Bladder microvascular endothelial cell (primary cell): ENCODE measurements at places on chromosomes 13 and 19. TPM values are rescaled to one million over a fixed set of nuclear protein-coding genes. Genes with fewer than 3 reads are reported as not detected.

Gene CD209
- total RNA-seq, result not detected in 2 replicates

Gene CYSLTR2
- total RNA-seq, result not detected in 2 replicates

Gene FXYD7
- not detected in 2 replicates for total RNA-seq

Gene FCGBP
- total RNA-seq, result under 0.01 and 0.06 TPM in 2 replicates

Gene PABPC3
- under 0.01 and 0.13 TPM in 2 replicates for total RNA-seq

Gene FAAP24
- 1.3 and 1.6 TPM in 2 replicates for total RNA-seq

Gene CAPS
- total RNA-seq, result 1.9 and 3.5 TPM in 2 replicates

Gene TBXA2R
- total RNA-seq, result 1.1 and 2.1 TPM in 2 replicates

Gene PSPC1
- 50.0 and 81.1 TPM in 2 replicates for total RNA-seq

Gene VSTM2B
- total RNA-seq, result not detected in 2 replicates

Gene SIGLECL1
- not detected in 2 replicates for total RNA-seq

Gene LCP1
- 0.16 and 0.38 TPM in 2 replicates for total RNA-seq

Gene CEACAM8
- not detected in 2 replicates for total RNA-seq

Gene TTC9B
- total RNA-seq, result not detected in 2 replicates

Gene LILRA1
- total RNA-seq, result not detected in 2 replicates

Gene ZNF729
- not detected in 2 replicates for total RNA-seq

Gene ZNF224
- total RNA-seq, result 18.9 and 29.8 TPM in 2 replicates
